Panc1 (cell line): ENCODE measurements at places on chromosomes 3 and 15.

DNA sequence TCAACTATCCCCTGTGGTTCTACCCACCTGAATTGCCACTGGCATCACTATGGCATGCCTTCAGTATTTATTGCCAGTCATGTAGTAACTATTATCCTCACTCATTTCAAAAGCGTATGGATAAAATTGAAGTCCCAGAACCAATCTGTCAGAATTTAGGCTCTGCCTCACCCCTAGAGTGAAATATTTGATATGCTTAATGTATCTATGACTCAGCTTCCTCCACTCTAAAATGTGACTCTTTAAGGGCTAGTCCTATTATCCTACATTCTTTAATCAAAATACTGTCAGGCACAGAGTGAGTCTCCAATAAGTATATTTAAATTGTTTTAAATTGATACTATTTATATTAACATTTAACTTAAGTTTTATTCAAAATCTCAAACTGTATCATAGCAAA, 27.6 kb downstream of the ARPP21 start:
- DNase-seq, result no peak

DNA sequence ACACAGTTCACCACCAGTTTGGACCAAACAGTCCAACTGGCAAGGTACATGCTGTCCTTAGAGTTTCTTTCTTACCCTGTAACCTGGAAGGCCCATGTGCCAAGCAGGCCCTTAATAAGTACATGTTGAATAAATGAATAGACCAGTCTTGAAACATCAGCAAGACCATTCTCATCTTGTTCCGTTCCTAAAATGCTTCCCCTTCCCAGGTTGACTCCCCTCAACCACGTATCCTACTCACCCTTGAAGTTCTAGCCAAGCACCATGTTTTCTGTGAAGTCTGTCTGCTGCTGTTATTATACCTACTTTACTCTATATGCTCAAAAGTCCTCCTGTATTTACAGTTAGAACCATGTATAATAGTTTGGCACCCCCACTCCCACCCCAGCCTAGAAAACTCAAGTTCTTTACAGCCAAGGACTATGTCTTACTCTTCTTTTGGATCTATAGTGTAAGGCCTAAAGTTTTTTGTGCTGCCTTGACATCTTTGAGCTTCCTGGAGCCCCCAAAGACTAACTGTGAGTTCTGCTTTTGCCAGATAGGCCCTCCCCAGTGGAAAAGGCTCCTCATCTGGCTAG, 49.2 kb upstream of the SSR3 start:
- DNase-seq, result no peak

DNA sequence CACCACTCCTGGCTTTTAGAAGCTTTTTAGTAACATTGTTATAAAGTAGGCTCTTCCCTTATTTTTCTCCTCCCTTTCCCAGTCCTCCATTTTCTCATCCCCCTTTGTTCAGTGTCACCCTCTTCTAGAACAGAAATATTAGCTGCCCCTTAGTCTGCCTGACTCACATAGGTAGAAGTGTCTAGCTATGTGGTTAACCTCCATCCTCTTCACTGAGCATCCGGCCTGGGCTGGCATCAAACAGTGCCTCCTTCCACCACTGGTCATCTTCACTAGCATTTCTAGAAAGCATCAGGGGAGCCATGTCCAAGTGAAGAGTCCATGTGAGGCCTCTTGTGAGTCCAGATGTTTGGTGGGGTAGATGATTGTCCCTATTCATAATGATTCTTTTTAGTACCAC, 70.0 kb upstream of the SKOR1 start:
- no peak for DNase-seq

GRCh38 chr15:52523647-52524046, 5.0 kb downstream of the MYO5A start:
- no peak for DNase-seq

DNA sequence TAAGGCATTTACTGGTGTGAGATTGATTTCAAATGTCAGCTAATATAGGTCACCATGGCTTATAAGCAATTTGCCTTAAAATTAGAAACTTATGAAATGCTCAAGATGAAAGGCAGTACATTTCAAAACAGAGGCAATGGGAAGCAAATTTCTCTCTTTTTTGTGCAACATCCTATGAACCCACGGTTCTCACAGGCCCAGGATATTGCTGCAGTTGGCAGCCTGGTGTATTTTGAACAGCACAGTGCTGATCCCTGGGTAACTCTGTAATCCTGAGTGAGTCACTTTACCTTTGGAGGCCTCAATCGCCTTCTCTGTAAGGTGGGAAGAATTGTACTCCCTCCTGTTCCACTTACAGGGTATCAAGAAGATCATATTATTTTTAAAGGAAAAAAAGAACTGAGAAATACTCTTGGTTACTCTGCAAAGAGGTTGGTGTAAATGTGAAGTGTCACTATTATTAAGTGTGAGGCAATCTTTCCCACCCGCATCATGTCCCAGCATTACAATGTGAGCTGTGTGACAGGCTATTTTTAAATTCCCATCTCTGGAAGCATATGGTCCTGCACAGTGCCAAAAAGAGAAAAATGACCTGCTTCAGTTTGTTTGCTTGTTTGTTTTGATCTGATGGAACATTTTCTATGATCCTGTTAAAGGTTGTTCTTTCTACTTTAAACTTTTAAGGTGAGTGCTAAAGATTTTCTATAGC, 190.1 kb upstream of the LPP start:
- no peak for DNase-seq

DNA sequence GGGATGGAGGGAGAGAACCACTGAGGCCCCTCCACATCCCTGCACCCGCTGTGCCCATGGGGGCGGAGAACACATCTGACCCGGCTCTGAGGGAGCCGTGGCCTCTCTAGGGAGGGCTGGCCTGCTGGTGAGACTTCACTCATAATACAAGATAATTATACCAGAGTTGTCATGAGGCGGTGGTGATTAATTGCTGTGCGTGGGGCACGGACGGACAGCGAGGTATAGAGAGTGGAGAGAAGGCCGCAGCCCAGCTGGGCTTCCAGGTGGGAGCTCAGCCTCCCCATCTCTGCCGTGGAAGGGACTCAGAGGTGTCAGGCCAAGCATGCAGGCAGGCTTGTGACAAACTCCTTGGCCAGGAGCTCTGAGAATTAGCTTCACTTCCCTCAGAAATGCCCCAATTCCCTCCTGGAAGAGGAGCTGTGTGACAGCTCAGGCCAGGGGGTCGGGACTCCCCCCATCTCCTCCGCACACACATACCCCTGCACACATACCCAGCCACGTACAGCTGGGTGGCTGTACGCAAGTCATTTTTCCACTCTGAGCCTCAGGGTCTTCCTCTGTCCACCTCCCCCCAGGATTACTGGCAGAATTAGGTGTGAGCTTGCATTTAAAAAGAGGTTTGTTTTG, 6.0 kb upstream of the GATA2 start:
- no peak for DNase-seq

DNA sequence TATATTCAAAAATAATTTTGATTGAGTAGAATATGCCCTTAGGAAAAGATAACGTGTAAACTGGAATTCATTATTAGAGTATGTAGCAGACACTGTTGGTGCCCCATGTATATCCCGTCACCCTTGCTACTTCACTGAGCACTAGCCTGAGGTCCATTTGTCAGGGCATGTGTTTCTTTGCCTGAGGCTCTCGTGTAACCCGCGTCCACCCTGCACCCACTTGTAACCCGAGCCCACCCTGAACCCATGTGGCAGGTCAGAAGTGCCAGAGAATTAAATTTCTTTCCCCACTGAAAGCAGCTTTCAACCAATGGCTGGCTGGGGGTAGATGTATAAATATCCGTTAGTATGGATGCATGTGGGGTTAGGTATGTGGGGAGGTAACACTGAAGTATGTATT, 474.2 kb upstream of the ZNF385D start:
- no peak for DNase-seq

DNA sequence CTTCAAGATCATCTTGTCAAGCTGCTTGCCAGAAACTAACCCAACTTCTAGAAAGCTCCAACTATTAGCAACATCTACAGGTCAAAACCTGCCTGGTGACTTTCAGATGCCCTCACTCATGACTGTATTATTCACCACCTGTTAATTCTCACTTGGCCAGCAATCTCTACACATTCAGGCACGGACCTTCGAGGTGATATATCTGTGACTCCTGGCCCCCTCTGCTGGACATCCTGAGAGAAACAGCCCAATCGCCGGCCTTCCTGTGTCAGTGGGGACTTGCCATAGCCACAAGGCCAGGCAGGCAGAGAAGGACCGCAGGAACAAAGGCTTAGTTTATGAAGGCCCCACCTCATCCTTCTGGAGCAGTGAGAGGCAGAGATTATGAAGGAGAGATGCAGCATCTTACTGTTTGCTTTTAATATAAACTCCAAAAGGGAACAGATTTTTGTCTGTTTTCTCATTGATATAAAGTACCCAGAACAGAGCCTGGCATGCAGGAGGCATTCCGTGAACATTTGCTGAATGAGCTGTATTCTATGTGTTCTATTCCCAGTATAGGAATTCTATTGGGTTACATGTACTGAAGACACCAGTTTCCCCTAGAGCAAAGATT, 24.4 kb upstream of the OCA2 start:
- peak; percentile 36 for DNase-seq

DNA sequence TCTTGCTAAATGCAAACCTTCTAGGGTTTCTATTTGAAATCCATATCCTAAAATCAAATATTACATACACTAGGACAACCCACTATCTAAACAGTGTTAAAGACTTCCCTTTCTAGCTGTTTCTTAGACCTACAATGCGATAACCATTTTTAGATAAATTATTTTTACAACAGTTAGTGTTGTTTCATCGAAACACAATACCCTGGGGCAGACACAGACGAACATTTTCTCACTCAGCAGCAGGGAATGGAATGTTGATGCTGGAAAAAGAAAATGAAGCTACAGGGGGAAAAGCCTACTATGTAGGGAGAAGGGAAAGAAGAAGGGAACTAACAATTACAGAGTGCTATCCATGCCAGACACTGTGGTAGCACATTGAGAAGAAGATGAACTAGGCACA, 6.0 kb upstream of the HERC1 start:
- no peak for DNase-seq

DNA sequence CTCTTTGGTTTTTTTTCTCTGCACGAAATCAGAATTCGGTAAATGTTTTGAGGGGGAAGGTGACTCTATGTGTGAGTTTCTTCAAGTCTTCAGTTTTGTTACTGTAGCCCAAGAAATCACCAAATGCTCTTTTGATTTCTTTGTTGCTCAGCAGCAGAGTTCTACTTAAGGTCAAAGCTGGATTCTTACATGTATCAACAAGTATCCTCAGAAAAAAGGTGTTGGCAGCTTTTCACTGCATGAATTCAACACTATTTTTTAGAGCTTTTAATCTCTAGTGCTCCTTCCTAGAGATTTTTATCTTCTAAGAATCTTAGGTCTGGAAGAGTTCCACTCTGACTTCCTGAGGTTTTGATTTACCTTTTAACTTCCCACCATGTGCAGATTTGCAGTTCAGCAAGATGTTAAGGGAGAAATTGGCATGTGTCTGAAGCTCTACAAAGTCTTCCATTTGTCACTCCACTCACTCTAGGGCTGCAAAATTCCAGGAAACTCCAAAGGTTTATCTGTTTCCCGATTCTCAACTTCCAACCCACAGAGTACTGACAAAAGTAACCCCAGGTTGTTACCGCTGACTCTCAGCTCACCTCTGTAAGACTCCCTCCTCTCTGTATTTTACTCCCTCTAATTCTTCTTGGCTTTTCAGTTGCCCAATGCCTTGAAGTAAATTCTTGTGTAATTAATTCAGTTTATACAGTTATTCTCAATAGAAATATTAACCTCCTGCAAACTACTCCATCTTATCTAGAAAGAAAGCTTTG, 13.3 kb upstream of the CD200 start:
- no peak for DNase-seq

DNA sequence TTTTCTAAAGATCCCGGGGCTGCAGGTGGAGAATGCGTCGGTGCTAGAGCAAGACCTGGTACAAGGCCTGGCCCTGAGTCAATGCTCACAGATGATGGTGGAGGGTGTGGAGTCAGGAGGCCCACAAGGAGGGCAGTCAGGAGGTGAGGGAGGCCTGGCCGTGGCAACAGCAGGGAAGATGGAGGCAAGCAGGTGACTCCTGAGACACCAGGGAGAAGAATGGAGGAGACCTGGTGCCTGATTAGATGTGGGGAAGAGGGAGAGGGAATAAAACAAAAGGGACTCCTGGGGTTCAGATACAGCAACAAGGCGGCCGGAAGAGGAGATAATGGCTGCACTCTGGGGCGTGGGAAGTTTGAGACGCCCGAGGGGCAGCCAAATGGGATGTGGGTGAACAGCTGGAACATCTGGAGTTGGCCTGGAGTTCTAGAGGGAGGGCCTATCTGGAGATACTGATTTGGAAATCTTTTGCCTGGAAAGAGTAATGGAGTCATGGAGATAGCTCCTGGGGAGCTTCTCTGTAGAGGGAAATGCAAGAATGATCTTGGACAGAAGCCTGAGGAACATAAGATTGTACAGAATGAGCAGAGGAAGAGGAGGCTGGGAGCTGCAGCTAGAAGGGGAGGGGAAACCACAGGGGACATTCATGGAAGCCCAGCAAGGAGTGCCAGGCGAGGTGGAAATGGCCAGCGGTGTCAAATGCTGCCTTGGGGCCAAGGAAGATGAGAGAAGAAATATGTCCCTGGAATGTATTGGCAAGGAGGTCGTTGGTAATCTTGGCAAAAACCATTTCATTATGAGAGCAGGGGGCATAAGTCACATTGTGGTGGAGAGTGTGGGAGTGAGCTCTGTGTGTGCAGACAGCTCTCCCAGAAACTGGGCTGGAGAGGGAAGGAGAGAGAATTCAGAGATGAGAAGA, 67.5 kb upstream of the CORO2B start:
- no peak for DNase-seq

DNA sequence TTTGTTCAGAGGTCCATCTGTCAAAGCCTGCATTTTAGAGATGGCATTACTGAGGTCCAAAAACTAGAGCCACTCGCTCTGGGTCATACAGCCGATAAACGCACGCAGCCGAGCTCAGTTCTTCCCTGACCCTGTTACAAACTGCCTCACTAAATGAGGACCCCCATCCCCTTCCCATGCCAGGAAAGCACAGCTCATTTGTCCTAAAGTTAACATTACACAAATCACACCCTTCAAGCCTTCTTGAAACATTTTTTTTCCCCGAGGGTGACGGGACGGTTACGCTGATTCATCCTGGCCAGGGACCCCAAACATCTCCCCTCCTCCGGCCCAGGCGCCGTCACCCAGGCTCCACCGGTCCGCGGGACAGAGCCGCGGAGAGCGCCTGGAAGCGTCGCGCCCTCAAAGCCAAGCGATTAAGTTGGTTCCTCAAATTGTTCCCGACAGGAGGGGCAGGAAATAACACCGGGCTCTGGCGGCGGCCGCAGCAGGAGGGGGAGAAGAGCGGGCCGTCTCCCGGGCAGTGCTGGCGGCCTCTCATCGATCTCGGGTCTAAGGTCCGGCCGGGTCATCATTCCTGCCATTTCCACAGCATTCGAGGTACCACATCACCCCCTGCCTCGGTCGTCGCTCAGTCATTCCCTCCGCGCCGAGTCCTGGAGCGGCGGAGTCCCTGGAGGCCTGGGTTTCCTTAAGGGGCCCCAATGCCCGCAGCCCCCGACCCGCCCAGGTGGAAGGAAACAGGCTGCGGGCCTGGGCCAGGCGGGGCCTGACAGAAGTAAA, 619 bp upstream of the CMTM8 start:
- no peak for DNase-seq

GRCh38 chr15:92610101-92610520, 45.5 kb downstream of the FAM174B start:
- no peak for DNase-seq

- no peak for DNase-seq
Observed at GRCh38 chr15:70750203-70750869, 13.0 kb downstream of the UACA start.
